DMS53 (cell line): ENCODE measurements at places on chromosomes 11 and 22.

- DNase-seq = no peak
Observed at GRCh38 chr11:99554232-99554903, 533.6 kb downstream of the CNTN5 start.

GRCh38 chr11:59261150-59261549 lies 48.4 kb upstream of the MPEG1 start:
- peak; percentile 84 for DNase-seq

DNA sequence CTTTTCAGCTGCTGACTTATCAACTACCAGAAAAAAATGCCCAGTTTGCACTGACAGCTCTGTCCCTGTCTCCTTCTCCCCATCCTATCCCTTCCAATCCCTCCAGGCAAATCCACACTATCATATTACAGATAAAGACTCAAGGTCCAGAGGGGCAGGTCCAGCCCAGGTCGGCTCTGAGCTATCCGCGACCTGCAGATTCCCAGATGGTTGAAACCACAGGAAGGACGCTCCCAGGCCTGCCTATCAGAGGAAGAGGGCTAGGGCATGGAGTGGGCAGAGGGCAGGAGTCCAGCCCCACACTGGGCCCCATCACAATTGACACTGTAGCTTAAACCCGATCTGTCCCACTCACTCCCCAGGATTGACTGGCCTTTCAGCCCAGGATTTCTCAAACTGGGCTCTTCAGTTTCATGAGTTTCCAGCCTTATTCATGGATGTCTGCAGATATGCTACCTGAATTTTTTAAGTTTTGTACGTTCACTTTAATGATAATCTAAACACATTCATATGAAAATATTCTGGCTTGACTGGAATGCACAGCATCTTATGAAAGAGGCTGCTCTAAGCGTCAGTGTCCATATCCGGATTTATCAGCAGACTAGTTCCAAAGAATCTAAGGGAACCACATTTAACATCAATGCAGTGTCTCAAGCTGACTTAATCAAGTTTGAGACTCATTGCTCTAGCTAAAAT lies 16.4 kb upstream of the FCHSD2 start:
- no peak for DNase-seq

- DNase-seq = no peak
Observed at GRCh38 chr11:10019906-10020682, 273.9 kb downstream of the SBF2 start.

- DNase-seq = no peak
Observed at GRCh38 chr22:23227380-23227779, 47.1 kb downstream of the BCR start.
